ENCODE measurements at places on chromosomes 5 and 9. TPM values are rescaled to one million over a fixed set of nuclear protein-coding genes. Genes with fewer than 3 reads are reported as not detected.

TMC1 gene
- total RNA-seq: 0.03 TPM

PCDHGB3 gene
- total RNA-seq: 0.21 TPM

KLHL3 gene
- 0.44 TPM for total RNA-seq

DRD1 gene
- total RNA-seq: 0.13 TPM

QRFP gene
- not detected for total RNA-seq

ZBTB34 gene
- 4.0 TPM for total RNA-seq

EQTN gene
- total RNA-seq: not detected

Measured in A549 treated with Hydrocortisone at 1 μM for 4 hours (cell line).